ENCODE measurements at places on chromosomes 5 and 9.

GRCh38 chr5:95857185-95857945 is 34.8 kb upstream of the GLRX start:
- no peak for DNase-seq

GRCh38 chr9:121463026-121463807 is 36.4 kb downstream of the GGTA1 start:
- peak; percentile 19 for DNase-seq

DNA sequence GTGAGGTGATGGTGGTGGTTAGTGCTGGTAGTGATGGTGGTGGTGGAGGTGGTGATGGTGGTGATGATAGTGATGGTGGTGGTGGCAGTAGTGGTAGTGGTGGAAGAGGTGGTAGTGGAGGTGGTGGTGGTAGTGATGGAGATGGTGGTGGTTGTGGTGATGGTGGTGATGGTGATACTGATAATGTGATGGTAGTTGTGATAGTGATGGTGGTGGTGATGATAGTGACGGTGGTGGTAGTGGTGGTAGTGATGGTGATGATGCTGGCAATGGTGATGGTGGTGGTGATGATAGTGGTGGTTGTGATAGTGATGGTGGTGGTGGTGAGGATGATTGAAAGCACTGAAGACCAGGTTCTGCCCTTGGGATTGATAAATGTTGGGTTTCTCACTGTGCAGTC is 85.2 kb upstream of the SLC1A3 start:
- DNase-seq: no peak

GRCh38 chr9:35322075-35322885 is 160.5 kb downstream of the UNC13B start:
- no peak for DNase-seq

DNA sequence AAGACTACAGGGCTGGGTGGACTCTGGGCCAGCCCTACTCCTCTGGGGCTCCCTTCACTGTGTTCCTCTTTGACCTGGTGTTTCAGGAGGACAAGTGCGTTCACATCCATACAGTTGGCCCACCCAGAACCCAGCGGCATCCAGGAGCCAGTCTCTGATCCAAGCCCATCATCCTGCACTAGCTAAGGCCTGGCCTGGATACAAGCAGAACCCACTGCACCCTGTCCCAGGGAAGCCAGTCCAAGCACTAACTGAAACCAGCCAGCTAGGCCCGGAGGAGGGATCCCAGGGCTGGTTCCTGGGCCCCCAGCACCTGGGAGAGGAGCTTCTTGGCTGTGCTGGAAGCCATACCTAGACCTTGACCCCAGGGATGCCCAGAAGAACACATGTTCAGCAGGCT is 4.1 kb upstream of the GBGT1 start:
- DNase-seq: no peak

- DNase-seq: no peak
Observed at GRCh38 chr5:124733329-124733650, 13.1 kb downstream of the ZNF608 start.
